Effector memory CD8-positive, alpha-beta T cell (primary cell): ENCODE measurements at places on chromosomes 7 and 10.

DNA sequence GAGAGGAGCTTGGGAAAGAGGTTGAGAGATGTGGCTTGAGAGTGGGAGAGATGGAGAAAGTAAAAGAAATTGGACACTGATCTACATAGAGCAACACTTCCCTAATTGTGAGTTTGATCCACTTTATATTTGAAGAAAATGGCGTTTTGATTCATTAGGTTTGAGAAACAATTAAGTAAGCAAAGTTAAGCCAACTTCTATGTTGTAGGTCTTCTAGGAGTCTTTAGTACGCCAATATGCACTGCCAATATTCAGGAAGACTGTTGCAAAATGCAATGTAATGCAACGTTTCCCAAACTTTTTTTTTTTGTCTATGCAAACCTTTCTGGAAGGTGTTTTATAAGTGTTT lies 7.0 kb upstream of the PRTFDC1 start:
- no peak for DNase-seq

GRCh38 chr10:54961040-54961439 lies 160.0 kb upstream of the PCDH15 start:
- no peak for DNase-seq

GRCh38 chr7:78226059-78226719 lies 427.6 kb downstream of the PHTF2 start:
- DNase-seq: no peak

GRCh38 chr7:108347616-108348015 lies 108.6 kb downstream of the NRCAM start:
- no peak for DNase-seq

GRCh38 chr10:77641788-77642397 lies 4.3 kb upstream of the KCNMA1 start:
- peak; percentile 56 for DNase-seq

DNA sequence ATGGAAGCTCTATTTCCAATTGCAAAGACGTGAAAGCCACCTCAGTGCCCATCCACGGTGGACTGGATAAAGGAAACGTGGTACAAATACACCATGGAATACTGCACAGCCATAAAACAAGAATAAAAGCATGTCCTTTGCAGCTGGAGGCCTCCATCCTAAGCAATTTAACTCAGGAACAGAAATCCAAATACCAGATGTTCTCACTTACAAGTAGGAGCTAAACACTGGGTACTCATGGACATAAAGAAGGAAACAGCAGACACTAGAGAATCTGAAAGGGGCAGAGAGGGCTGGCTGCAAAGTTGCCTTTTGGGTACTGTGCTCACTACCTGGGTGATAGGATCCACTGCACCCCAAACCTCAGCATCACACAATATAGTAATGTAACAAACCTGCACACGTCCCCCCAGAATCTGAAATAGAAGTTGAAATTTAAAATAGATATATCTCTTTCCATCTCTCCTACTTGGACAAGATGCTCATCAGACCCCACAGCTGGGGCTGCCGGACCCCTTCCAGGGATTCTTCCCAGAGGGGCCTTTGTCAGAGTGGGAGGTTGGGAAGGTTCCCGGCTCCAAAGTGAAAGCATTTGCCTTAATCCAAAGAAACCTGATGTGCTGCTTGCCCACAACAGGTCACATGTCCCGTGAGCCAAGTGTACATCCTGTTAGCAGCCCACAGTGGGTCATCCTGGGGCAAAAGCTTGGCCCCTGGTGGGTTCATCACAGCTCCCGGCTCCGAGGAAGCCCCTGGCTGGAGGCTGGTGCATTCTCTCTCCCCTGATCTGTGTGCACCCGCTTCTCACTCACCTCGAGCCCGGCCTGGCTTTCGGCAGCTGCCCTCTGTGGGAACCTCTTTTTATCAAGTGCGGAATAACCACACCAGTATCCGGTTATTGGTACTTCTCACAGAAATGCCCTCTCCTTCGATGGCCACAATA lies 172.3 kb upstream of the PPP2R2D start:
- DNase-seq: no peak

GRCh38 chr10:45464958-45465567 lies 91.0 kb downstream of the ALOX5 start:
- peak; percentile 74 for DNase-seq

GRCh38 chr10:63765126-63765525 lies 243.9 kb downstream of the REEP3 start:
- DNase-seq: no peak

DNA sequence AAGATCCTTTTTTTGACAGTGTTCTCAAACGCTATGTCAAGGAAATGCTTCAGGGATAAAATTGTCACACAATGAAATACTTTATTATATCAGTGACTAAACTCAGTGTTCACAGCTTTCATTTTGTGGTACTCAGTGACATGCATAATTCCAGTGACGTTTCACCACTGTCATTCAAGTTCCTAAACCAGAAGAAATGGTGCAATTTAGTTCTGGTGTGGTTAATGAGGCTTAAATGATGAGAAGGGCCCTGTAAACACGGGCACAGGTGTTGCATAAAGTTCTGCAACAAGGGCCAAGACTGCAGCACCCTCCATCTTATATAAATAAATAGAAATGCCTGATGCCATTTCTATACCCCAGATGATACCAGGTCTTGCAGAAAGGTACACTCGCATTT lies 1247.1 kb downstream of the GATA3 start:
- DNase-seq: no peak

DNA sequence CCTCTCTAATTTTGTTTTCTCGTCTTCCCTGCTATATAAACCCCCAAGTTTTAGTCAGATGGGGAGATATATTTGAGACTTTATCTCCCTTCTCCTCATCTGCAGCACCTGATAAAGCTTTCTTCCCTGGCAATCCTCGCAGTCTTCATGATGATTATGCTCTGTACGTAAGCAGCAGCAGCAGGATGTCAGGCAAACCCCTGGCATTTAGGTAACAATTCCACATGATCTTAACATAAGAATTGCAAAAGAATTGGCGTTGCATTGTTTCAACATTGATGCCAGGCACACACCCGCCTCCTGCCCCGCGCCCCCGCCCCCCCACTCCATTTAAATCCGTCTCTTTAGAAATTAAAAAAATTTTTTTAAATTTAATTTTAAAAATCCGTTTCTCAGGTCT lies 6.1 kb downstream of the PKD1L1 start:
- DNase-seq: no peak

GRCh38 chr10:79181698-79182521 lies 113.1 kb downstream of the ZMIZ1 start:
- no peak for DNase-seq

DNA sequence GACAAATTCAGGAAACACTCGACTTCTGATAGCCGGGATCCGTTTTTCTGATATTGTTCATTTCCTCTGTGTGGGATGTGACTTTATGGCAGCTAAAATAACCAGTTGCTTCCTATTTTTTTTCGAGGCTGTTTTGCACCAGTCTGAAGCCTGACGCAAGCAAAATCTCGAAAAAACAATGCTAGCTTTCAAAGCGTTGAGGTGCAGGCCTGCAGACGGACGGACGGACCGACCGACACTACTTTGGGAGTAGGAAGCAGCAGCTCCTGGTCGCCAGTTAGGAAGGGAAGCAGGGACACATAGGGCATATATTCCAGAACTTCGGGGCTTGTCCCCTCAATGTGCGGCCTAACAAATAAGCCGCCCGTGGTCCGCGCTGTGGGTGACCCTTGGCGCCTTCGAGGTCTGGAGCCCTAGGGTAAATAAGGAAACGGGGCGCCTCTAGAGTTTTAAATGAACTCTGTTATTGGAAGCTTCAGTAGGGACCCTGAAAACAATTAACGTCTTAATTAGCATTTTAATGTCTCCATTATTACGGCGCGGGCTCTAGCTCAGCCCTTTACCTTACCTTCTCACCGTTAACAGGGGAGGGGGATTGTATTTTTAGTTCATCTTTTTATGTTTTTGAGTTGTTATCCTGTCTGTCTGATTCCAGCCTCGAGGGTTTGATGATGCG lies 1.3 kb downstream of the HHEX start:
- no peak for DNase-seq
